ENCODE measurements at places on chromosomes 2 and 18. TPM values are rescaled to one million over a fixed set of nuclear protein-coding genes. Genes with fewer than 3 reads are reported as not detected.

The KLHL30 gene
- total RNA-seq, result 0.16 TPM

The STK36 gene
- total RNA-seq, result 10.3 TPM

The CNDP1 gene
- not detected for total RNA-seq

The MYO5B gene
- total RNA-seq, result 8.0 TPM

The ACMSD gene
- not detected for total RNA-seq

The TCF23 gene
- total RNA-seq, result not detected

The NT5C1B gene
- not detected for total RNA-seq

The SLC9A4 gene
- not detected for total RNA-seq

The KYNU gene
- 216 TPM for total RNA-seq

The GALNT14 gene
- total RNA-seq, result 43.5 TPM

The UGT1A4 gene
- total RNA-seq, result not detected

The KIAA2012 gene
- total RNA-seq, result not detected

The ITPRIPL1 gene
- not detected for total RNA-seq

The MSTN gene
- total RNA-seq, result not detected

The ABCB11 gene
- total RNA-seq, result 0.01 TPM

The ERBB4 gene
- total RNA-seq, result not detected

The TMEM169 gene
- total RNA-seq, result 0.37 TPM
